ENCODE measurements at places on chromosomes 7 and 10.

DNA sequence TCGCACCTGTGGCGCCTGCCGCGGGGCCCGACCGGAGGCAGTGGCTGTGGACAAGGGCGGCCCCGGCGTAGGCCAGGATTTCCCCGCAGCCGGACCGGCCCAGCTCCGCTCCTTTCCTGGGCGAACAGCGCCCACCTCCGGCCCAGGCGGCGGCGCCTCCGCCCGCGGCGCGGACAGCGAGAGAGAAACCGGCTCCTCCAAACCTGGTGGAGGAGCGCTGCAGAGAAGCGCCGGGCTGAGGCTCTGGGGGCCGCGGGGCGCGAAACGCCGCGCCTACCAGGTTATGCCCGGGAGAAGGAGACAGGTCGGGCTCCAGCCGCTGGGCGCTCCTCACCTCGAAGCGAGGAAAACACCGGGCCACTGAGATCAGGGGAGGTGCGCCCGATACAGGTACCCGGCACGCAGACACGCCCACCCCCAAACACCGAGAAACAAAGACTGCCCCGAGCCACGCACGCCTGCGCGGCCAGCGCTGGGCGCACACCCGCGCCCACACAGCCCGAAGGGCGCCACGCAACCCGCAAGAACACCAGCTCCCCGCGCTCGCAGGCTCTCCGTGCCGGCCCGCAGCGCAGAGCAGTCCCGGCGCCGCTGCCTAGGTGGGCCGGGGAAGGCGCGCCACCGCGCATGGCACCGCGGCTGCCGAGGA, 3.3 kb downstream of the GRID1 start:
- no peak for DNase-seq

- no peak for DNase-seq
These were observed 73.5 kb upstream of the GLCCI1 start for GRCh38 chr7:7895004-7895650.

DNA sequence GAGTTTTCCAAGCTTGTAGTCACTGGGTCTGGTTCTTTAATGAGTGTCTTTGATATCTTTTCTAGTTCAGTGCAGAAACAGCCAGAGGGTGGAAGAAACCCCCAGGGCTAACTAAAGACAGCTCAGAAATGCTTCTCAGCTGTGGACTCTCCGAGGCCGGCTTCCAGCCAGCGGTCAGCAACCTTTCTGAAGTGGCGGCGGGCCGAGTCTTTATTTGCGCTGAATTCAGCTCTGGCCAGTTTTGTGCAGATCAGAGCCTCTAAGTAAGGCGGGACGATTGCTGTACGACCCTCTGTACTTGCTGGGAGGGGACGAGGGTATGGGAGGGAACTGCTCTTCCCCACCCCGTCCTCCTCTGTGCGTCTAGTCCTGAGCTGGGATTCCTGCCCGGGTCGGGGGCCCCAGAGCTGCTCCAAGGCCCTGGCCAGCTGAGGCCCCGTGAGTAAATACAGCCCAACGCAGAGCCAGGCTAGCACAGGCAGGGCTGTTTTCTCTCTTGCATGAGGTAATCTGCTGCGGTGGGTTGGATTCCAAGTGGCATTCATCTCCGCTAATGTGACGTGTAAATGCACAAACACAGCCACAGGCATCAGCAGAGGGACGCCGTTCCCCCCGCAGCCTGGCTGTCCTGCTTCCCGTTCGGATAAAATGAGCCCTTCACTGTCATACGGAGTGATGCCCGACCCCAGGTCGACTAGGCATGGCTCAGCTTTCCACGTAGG, 159.8 kb downstream of the PIP4K2A start:
- no peak for DNase-seq

DNA sequence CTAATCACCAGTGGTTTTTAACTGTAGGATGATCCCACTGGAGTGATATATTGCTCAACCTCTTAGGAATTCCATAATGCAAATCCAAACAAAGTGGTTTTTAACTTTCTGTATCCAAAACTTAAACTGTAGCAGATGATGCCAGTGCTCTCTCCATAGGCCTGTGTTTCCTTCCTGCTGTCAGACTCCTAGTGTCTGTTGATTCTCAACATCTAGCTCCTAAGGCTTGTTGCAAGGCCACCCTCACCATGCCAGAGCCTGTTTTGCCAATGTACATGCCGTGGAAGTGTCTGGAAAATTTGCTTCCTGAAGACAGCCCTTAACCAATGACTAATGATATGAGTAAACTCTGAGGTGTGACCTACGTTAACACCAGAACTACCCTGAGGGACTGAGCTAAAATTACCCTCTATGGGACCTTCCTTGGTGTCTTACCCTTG, 39.3 kb downstream of the C1GALT1 start:
- DNase-seq: no peak

DNA sequence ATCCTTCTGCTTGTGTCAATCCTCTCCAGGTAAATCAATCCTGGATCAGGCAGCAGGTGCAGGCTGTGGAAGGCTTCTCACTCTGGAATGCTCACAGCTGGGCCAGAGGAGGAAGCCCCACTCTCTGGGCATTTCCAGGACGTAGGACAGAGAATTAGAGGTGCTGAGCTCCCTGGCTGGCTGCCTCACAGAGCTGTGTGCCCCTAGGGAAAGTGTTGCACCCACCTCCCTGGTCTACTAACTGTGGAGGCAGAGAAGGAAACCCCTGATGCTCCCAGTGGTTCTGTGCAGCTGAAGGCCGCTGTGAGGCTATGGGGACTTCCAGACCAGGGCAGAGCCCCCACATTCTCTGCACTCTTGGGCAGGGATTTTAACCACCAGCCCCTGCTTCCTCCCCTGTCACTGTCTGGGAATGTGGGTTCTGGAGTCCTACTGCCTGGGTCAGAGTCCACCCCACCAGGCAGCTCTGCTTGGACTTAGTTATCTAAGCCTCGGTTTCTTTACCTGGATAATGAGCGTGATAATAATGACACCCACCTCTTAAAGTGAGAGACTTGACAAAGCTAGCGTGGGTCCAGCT, 73.5 kb upstream of the EEPD1 start:
- no peak for DNase-seq

GRCh38 chr10:47368431-47369180, 15.5 kb downstream of the ZNF488 start:
- no peak for DNase-seq

- peak; percentile 49 for DNase-seq
These were observed 90.7 kb upstream of the C1QL3 start for GRCh38 chr10:16612115-16612980.

GRCh38 chr7:23242935-23243334, 3.6 kb upstream of the GPNMB start:
- no peak for DNase-seq

- DNase-seq: no peak
These were observed 749.2 kb upstream of the PCDH15 start for GRCh38 chr10:55550236-55550635.
